Neural crest cell (in vitro differentiated cells): ENCODE measurements at places on chromosomes 5 and 9. TPM values are rescaled to one million over a fixed set of nuclear protein-coding genes. Genes with fewer than 3 reads are reported as not detected.

SAXO1 gene
- 0.14 TPM in 1 of 2 replicates, not detected in the other for total RNA-seq

GRCh38 chr9:85168412-85168811 is 498.9 kb downstream of the NTRK2 start:
- DNase-seq, result no peak

- DNase-seq, result no peak
Observed at GRCh38 chr9:125549891-125550885, 156.8 kb downstream of the MAPKAP1 start.

GRCh38 chr5:82142217-82142841 is 135.8 kb downstream of the RPS23 start:
- no peak for DNase-seq

HSD17B3 gene
- not detected in 2 replicates for total RNA-seq

DNA sequence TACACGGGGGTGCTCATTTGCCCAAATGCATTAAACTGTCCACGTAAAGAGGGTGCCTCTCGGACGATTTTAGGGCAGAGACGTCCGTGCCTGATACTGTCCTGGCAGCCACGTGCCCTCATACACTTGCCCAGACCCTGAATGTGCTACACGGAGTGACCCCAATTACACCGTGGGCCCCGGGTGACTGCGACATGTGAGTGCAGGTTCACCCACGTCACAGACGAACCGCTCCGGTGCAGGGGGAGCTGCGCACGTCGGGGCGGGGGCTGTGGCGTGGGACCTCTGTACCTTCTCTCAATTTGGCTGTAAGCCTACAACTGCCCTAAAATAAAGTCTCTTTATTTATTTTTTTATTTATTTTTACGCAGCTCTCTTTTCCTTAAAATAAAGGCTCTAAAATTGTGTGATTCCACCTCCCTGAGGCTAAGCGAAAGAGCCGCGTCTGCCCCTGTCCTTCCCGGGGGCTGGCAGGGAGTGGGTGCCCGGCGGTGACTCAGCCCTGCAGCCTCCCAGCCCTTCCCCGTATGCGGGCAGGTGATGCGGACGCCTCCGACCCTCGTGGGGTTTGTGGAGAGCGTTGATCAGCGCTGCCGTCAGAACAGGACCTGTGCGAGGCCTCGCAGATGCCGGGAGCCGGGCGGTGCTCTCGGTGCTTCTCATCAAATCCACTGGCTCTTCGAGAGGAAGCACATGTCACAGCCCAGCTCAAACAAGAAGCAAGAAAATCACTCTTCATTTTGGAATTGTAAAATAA is 9.2 kb upstream of the EGFL7 start:
- DNase-seq, result no peak

QRFP gene
- not detected in 2 replicates for total RNA-seq

MOB3B gene
- 20.5 and 21.8 TPM in 2 replicates for total RNA-seq

GRCh38 chr5:14359069-14360043 is 216.2 kb downstream of the TRIO start:
- no peak for DNase-seq

CENPP gene
- 15.7 and 17.9 TPM in 2 replicates for total RNA-seq

DNA sequence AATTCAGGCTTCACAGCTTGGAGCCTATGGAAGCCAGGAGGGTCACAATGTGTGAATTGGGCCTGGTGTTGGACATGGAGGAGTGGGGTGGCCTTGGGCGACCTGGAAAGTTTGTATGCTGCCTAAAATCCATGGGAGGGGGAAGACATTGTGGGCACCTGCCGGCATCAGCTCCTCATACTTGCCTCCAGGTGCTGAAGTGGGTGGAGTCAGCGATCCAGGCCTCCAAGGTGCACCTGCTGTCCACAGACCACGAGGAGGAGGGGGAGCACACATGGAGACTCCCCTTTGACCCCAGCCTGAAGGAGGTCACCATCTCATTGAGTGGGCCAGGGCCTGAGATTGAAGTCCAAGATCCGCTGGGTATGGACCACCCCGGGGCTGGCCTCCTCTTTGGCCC is 29.1 kb downstream of the HMCN2 start:
- no peak for DNase-seq

ZDHHC11 gene
- total RNA-seq, result 14.5 and 17.2 TPM in 2 replicates

GRCh38 chr9:85215416-85215815 is 526.3 kb downstream of the AGTPBP1 start:
- no peak for DNase-seq

- DNase-seq, result no peak
Observed at GRCh38 chr5:132238901-132239500, 11.3 kb upstream of the P4HA2 start.

- no peak for DNase-seq
Observed at GRCh38 chr5:123665822-123666371, 153.9 kb downstream of the CSNK1G3 start.

ARL15 gene
- 18.4 and 20.6 TPM in 2 replicates for total RNA-seq

- no peak for DNase-seq
Observed at GRCh38 chr5:98282521-98282920, 490.9 kb upstream of the RGMB start.

- no peak for DNase-seq
Observed at GRCh38 chr5:109155625-109156024, 254.1 kb downstream of the PJA2 start.

DNA sequence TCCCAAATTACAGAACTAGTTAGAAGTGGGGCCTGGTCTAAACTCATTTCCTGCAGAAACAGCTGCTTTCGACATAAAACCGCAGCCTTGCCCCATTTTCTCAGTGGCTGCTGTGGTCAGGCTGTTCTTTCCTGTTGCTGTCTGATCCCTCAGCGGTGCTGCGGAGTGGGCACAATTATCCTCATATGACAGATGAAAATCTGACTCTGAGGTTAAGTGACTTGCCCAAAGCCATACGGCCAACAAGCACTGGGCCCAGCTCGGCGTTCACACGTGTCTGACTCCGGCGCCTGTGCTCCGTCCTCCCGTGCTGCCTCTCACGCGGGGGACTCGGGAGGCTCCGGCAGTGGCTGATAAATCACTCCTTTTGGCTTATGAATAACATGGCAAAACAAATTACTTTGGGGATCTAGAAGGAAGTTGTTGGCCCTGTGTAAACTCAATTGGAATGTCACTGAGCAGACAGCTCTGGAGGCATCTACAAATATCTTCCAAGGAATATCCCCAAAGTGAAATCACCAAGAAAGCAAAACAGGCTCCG is 142.6 kb upstream of the LMX1B start:
- DNase-seq, result no peak

GRCh38 chr9:94952565-94953373 is 226.3 kb downstream of the AOPEP start:
- no peak for DNase-seq

DNA sequence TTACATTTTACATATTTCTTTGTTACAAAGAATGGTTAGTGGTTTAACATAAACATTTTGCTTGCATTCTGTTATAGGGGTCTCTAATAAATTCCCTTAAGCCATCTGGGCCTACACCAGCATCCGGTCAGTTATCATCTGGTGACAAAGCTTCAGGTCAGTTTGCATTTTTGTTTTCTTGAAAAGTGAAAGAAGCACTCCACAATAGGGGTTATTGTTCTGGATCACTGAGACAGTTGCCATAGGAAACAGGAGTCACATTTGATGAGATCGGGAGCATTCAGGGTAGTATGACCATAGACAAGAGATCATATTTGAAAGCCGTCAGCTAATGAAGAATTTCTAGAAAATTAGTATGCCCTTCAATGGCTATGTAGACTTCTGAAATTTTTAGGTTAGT is 63.6 kb downstream of the NUP214 start:
- no peak for DNase-seq

DNA sequence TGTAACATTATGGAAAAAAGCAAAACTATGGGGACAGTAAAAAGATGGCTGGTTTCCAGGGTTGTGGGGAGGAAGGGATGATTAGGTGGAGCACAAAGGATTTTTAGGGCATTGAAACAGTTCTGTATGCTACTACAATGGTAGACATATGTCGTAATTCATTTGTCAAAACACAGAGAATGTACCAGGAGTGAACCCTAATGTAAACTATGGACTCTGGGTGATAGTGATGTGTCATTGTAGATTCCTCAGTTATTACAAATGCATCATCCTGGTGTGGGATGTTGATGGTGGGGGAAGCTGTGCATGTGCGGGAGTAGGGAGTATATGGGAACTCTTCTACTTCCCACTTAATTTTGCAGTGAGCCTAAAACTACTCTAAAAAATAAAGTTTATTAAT is 135.0 kb upstream of the GABRP start:
- no peak for DNase-seq

- DNase-seq, result no peak
Observed at GRCh38 chr5:81513982-81514381, 120.0 kb upstream of the ACOT12 start.

DNA sequence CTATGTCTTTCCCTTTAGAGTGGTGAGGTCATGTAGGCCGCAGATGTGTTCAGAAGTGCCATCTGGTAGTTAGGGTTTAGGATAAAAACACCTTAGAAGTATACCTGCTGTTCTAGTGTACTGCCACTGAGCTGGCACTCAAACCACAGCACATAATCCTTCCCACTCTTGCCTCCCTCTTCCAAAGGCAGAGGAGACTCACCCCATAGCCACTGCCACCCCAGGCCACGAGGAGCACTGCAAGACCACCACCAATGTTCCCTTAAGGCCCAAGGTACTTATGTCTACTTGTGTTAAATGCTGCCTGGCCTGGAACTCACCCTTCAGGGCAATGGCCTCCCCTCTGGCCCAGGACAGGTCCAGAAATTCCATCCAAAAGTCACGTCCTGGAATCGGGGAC is 379.5 kb upstream of the EDIL3 start:
- DNase-seq, result no peak
